Posterior cingulate gyrus (tissue), 11 donors: ENCODE measurements at places on chromosomes 12 and 14.

- no peak for DNase-seq
Measured at GRCh38 chr12:4855121-4855924, 54.4 kb upstream of the KCNA1 start.

DNA sequence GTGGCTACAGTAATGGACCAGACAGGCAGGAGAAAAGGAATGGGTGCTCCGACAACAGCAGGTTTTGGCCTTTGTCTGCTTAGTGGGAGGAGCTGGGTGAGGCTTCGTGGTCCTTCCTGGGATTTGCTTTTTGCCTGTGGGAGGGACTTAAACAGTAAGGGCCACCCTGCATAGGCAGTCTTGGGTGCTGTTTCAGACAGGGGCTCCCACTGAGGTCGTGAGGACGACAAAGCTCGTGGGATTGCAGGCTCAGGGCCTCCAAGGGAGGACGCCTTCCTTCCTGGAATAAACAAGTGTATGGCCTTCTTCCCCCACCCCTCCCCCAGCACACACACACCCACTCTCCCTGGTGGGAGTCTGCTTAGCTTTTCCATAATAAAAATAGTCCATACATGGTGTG lies 63.1 kb downstream of the FZD10 start:
- no peak for DNase-seq

- DNase-seq, result no peak
Measured at GRCh38 chr12:72261885-72262284, 10.3 kb upstream of the TRHDE start.

GRCh38 chr12:42968426-42968825 lies 378.9 kb upstream of the PRICKLE1 start:
- DNase-seq, result no peak

DNA sequence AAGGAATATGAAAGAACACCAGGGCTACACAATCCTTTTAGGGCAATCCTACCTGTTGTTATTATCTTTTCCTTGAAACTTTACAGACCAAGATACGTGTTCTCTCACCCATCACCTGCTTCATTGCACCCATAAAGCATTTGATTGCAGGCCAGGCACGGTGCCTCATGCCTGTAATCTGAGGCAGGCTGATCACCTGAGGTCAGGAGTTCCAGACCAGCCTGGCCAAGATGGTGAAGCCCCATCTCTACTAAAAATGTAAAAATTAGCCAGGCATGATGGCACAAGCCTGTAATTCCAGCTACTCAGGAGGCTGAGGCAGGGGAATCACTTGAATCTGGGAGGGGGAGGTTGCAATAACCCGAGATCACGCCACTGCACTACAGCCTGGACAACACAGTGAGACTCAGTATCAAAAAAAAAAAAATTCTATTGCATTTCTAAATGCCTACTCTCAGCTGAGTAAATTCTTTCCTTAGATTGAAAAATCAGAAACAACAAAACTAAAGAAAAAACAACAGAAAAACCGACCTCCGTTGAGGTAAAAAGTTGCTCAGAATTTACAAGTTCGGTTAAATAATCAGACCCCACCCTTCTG lies 183.7 kb upstream of the TMEM132C start:
- no peak for DNase-seq

DNA sequence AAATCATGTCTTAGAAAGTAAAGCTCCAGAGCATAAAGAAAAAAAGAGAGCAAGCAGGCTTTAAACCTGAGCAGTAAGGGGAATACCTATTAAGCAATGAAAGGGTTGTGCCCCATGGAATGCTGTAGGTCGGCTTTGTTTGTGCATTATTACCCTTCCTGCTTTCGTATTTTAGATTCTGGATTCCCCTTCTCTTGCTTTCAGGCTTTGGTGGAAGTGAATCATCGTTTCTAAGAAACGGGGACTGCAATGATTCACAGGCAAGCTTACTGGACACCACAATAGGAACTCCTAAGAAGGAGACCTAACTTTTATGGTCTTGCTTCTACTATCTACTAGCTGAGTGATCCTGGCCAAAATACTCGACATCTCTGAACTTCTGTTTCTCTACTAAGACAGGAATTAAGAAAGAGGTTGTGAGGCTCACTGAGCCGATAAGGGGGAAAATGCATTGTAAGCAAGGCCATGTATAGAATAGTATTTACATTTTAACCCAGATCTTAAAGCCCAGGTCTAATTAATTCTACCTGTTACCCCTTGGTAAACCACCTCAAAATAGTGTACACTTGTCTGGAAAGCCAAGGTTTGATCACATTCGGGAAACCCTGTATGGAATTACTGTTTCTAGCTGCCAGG lies 1.2 kb upstream of the BMAL2 start:
- DNase-seq, result no peak
